Stimulated activated CD4-positive, alpha-beta T cell treated with anti-CD3 and anti-CD28 coated beads, TNF-alpha, amount 100 ng/mL, for 4 hours (primary cell): ENCODE measurements at places on chromosomes 13 and 19.

DNA sequence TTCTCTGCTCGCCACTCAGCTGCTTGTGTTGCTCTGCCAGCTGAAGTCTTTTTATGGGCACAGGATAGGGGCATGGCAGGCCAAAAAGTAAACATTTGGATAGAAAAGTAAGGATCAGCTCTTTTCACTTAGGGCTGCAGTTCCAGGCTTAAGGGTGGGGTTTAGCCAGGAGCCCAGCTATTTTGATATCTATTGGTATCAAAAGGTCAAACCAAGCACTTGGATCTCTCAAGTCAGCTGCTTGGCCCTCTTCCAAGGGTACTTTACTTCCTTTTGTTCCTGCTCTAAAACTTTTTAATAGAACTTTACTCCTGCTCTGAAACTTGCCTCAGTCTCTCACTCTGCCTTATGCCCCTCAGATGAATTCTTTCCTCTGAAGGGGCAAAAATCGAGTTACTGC, 55.7 kb upstream of the ABCC4 start:
- no peak for DNase-seq

DNA sequence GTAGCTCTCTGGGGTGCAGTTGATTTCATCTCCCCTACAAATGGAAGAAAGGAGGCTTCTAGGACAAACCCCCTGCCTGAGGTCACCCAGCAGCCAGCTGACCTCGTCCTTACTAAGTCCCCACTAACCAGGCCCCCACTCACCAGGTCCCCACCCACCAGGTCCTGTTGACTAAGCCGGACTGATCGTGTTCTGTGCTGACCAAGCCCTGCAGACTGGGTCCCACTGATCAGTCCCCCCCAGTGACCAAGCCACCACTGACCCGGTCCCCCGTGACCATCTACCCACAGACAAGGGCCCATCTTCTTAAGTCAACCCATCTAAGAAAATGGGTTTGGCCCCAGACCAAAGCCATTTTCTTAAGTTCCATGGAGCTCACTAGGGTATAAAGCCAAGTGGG, 36.8 kb upstream of the TPM4 start:
- DNase-seq = no peak

DNA sequence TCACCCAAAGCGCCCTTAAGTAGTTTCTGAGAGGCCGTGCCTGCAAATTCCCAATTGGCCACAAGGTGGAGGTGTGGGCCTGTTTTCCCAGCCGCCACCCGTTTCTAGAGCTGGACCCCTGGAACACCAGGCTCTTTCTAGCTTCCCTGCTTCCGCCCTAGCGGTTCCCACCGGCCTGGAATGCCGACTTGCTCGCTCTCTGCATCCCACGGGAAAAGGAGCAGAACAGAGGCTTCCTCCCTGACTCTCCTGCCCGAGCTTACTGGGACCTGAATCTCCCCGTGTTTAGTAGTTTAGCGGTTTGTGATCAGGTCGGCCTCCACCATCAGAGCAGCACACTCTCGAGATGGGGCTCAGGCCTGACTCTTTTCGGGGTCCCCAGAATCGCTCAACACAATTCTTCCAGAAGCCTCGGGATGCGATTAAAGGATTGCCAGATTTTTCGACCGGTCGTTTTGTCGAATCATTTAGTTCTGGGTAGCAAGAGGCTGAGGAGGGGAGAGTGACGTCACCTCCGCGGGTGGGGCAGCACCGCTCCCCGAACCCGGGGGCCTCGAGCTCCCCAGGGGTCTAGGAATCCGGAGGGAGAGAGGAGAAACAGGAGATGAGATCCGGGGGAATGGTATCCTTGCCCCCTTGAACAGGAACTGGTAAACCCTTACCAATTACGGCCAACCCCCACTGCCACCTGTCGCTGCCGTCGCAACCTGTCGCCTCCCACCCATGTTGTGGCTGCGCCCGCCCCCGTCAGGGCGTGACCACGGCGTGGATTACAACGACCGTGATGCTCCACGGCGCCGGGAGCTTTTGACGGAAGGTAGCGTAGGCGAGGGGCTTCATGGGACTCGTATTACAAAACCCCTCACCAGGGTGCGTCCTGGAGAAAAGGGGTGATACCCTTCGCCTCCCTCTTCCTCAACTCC, 8.0 kb downstream of the NAPSA start:
- DNase-seq = peak; percentile 84

GRCh38 chr19:33234092-33234491, 8.4 kb upstream of the SLC7A10 start:
- no peak for DNase-seq

DNA sequence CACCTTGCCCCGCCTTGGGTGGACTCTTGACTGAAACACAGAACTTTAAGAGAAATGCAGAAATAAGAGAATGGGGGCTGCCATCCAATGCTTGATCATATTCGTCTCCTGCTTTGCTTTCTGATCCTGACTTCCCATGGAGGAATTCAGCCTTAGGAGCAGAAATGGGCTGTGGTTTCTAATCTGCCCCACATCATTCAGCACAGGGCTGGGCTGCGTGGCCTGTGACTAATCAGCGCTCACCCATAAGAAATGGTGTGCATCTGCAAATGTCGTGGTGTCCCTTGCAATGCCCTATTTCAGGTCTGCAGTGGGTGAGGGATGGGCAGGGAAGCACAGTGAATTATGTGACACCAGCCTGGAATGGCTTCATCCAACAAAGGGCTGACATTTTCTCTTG, 60.7 kb upstream of the URI1 start:
- no peak for DNase-seq

DNA sequence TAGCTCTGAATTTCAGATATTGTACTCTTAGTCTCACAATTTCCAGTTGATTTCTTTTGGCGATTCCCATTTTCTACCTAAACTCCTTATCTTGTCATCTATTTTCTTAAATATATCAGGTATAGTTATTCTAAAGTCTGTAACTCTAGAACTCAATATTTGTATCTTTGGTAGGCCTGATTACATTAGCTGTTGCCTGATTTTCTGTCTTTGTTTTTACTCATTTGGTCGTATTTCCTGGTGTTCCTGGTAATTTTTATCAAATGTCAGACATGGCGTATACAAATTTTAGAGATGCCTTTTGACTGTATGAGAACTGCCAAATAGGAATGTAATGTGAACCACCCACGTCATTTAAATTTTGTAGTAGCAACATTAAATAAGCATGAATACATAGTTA, 266.7 kb downstream of the ZNF536 start:
- no peak for DNase-seq

- no peak for DNase-seq
These were observed 5.5 kb downstream of the CCNE1 start for GRCh38 chr19:29817316-29817715.

- no peak for DNase-seq
These were observed 81.2 kb upstream of the RAP2A start for GRCh38 chr13:97352815-97353214.

GRCh38 chr19:38387550-38388348, at the start of gene GGN:
Gene GGN, minus strand, starts transcription at chr19:38388034. Its CDS starts 773 bp downstream, at chr19:38387261.
- peak; percentile 70 for DNase-seq

DNA sequence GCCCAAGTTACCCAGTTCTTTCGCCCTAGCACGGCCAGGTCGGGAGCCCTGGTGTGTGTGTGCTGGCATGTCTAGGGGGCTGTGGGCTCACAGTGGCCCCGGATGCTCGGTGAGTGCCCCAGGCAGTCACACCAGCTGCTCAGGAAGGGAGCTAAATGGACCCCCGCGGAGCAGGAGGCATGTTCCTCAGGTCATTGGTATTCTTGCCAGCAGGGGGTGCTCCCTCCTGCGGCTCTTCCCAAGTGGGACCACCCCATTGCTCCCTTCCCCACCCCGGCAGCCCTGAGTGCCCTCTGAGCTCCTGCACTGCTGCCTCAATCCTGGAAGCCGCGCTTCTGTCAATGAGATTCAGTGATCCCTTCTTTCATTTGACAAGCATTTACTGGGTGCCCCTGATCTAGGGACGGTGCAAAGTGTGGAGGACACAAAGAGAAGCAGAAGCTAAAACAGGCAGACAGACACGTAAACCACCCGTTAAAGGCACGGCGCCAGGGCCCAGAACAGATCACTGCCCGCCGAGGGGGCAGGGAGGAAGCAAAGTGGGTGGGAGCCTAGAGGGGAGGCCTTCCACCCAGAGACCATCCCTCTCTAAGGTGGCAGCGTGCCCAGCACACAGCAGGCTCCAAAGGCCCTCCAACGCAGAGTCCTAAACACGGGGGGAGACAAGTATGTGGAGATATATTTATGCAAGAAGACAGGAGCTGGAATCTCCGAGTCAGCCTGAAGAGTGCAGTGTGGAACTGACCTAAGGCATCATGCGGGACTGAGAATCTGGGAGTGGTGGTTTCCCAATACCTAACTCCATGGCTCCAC, 5.2 kb upstream of the ADPRHL1 start:
- DNase-seq = no peak

- DNase-seq = no peak
These were observed 5.4 kb upstream of the JSRP1 start for GRCh38 chr19:2261438-2262172.

- DNase-seq = no peak
These were observed 166.1 kb downstream of the SLC7A1 start for GRCh38 chr13:29429286-29429900.

GRCh38 chr13:107330484-107330883, 762.5 kb upstream of the ARGLU1 start:
- no peak for DNase-seq

- DNase-seq = no peak
These were observed 16.4 kb downstream of the SLC7A1 start for GRCh38 chr13:29579094-29579493.

DNA sequence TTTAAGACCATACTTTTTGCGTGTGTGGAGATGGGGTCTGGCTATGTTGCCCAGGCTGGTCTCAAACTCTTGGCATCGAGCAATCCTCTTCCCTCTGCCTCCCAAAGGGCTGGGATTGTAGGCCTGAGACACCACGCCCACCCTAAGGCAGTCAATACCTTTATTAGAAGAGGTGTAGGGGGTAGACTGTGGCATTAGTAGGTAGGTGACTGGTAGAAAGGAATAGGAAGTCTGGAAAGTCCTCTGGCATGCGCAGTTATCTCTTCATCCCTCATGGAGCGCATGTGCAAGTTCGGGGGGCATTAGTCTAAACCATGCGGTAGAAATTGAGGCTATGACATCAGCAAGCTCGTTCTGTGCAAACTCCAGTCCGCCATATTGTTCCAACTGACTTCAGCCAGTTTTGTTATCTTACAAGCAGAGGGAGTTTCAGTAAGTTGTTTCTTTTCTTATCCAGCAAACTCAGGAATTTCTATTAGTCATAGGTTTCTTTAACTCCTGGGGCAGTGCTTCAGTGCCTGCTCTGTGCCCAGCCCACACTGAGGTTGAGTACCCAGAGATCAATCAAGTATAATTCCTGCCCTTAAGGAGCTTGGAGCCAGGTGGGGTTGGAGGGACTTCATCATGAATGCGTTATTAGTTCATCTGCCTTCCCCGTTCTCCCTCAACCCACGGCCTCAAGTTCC, 7.3 kb upstream of the RANBP3 start:
- DNase-seq = no peak

- DNase-seq = no peak
These were observed 115.8 kb downstream of the TRPC4 start for GRCh38 chr13:37753776-37754175.

DNA sequence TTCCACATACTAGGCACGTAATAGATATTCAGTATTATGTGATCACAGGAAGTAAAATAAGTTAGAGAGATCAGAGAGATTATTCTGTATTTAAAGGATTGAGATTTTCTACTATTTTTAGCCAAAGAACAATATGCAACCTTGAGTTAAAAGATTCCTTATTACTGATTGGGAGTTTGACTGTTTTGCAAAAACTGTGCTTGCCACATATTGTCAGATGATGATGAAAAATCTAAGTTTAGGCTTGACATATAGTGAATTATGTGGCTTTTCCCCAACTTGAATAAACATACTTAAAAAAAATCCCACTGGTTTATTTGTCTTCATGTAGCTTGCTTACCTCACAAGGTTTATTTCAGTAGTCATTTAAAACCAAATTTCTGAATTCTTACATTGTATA, 194.4 kb downstream of the KCNRG start:
- no peak for DNase-seq

GRCh38 chr13:49441846-49442245, 2.0 kb downstream of the CAB39L start:
- DNase-seq = no peak

GRCh38 chr13:60379837-60380565, 17.0 kb upstream of the TDRD3 start:
- DNase-seq = no peak

DNA sequence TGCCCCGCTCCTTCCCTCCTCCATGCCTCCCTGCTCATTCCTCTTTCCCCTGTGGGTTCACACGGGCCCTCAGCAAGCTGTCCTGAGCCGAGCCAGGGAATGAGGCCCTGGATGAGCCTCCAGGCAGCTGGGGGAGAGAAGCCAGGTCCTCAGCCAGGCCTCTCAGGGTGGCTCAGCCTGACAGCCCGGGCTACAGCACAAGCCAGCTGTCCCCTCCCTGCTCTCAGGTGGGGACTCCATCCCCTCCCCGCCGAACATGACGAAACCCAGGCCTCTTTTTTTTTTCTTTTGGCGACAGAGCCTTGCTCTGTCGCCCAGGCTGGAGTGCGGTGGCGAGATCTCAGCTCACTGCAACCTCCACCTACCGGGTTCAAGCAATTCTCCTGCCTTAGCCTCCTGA, 40.0 kb upstream of the MATK start:
- DNase-seq = no peak

- no peak for DNase-seq
These were observed 291.9 kb downstream of the NDFIP2 start for GRCh38 chr13:79772811-79773210.

- no peak for DNase-seq
These were observed 37.1 kb downstream of the MLLT1 start for GRCh38 chr19:6242677-6243076.

DNA sequence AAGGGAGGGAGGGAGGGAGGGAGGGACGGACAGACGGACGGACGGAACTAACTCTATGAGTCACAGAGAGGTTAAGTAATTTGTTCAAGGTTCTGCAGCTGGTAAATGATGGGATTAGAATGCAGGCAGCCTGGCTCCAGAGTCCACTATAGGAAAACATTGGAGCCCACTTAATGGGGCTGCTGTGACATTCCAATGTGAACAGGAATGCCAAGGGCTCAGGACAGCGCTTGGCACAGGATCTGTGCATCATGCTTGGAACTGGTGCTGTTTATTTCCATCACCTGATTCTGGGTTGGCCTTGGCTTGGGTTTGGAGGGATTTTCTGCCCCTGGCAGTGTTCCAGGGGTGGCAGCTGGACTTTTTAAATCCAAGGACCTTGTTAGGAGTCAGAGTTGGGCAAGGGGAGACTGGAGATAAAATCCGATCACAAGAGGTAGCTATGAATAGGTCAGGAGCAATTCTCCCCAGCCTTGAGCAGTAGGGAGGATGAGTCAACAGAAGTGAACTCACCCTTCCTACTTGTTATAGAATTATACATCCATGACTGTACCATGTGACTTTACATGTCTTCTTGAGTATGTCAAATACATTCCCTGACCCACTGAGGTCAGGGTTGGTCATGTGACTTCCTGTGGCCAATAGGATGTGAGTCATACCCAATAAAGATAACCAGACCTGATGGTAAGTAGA, 7.8 kb upstream of the HIF3A start:
- no peak for DNase-seq

DNA sequence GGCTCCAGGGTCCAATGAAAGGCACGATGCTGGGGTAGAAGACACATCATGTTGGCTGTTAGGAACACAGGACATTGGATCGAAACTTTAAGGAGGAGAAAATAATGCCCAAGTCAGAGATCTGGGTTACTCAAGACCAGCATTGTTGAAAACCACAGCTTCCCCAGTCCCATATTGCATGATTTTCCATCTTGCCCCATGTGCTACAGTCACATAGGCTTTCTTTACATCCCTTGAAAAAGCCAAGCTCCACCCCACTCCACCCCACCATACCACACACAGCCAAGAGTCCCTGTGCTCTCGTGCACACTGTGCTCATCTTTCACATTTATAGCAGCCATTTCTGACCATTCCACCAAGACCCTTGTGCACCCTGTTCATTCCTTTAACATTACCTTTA, 636.2 kb downstream of the DIAPH3 start:
- DNase-seq = no peak
